Activated T-helper 9 cell treated with anti-CD3 and anti-CD28 coated beads, Interleukin-2, amount 50 U/mL, for 16 hours (primary cell): ENCODE measurements at places on chromosomes 6 and 20.

- no peak for DNase-seq
Measured at GRCh38 chr20:2301164-2301622, 5.4 kb downstream of the TGM3 start.

DNA sequence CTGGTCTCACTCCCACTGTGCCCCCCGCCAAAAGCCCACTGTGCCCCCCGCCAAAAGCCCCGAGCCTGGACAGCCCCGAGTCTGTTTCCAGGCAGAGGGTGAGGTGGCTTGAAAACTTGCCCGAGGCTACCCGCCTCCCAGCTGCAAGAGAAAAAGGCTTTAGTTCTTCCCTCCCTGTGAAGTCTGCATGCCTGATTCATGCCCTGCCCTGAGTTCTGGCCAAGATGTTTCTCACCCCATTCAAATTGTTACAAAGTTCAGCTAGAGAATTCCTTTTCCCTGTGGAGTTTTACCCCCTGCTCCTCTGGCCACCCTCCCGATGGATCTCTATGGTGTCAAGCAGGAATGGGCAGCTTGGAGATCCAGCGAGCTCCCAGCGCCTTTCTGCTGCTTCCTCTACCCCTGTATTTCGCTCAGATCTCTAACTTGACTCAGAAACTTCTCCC lies 298.8 kb upstream of the MAP3K7 start:
- no peak for DNase-seq

- no peak for DNase-seq
Measured at GRCh38 chr6:7813704-7814103, 87.8 kb downstream of the BMP6 start.

- DNase-seq, result no peak
Measured at GRCh38 chr6:125748406-125749172, 843 bp upstream of the HEY2 start.

GRCh38 chr6:94377835-94378234 lies 958.5 kb upstream of the EPHA7 start:
- no peak for DNase-seq

DNA sequence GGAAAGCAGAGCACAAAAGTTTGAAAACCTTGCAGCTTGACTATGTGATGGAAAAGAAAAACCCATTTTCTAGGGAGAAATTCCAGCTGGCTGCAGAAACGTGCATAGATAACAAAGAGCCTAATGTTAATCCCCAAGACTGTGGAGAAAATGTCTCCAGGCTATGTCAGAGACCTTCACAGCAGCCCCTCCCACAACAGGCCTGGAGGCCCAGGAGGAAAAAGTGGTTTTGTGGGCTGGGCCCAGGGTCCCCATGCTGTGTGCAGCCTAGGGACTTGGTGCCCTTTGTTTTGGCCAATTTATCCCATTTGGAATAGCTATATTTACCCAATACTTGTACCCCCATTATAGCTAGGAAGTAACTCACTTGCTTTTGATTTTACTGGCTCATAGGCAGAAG lies 484.1 kb upstream of the HTR1E start:
- DNase-seq, result no peak

GRCh38 chr6:53095716-53096115 lies 30.5 kb downstream of the FBXO9 start:
- no peak for DNase-seq

- DNase-seq, result no peak
Measured at GRCh38 chr20:40763646-40764295, 74.7 kb upstream of the MAFB start.

DNA sequence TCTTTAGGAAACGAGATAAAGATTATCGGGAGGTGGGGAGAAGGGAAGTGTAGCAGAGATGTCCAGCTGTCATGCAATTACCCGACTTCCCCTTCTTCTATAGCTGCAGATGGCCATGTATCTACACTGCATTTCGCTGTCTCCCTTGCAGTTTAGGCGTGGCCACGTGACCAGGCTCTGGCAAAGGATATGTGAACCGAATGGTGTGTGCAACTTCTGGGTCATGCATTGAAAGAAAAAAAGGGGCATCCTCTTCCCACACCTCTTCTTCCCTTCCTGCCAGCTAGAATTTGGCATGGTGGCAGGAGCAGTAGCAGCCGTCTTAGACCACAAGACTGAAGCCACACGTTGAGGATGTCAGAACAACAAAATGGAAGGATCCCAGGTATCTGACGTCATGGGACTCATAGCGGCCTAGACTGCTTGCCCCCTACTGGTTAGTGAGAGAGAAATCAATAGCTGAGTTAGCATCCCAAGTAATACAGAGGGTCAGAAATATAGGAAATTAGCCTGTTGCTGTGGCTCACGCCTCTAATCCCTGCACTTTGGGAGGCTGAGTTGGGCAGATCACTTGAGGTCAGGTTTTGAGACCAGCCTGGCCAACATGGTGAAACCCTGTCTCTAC lies 32.8 kb downstream of the TCF15 start:
- DNase-seq, result no peak
